ENCODE measurements at places on chromosomes 12 and 14.

DNA sequence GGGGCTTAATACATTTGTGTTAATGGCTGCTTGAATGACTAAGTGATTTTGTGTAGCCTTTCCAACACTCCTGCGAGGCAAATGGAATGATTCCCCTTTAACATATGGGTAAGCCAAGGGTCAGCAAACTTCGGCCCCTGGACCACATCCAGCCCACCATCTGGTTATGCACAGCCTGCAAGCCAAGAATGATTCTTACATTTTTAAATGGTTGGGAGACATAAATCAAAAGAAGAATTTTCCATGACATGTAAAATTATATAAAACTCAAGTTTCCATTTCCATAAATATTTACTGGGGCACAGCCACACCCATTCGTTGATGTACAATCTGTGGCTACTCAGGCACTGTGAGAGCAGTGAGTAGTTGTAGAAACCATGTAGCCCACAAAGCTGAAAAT, 9.0 kb downstream of the SLC8B1 start:
- no peak for DNase-seq

- no peak for DNase-seq
These were observed 700.7 kb downstream of the LRFN5 start for GRCh38 chr14:42307239-42307825.

DNA sequence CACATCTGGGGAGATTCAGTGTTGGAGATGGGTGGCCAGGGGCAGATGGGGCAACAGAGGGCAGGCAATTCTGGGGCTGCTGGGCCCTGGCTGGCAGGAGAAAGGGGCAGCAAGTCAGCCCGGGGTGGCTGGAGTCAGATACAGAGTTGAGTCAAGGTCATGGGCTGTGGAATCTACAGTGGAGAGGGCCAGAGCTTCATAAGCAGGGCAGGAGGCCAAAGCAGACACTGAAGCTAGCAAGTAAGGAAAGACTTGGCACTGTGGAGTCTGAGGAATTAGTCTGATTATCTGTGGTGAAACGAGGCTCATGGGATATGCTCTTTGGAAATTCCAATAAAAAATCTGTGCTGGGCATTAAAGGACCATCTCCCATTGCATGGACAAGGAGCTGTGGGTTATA, 95.5 kb downstream of the TMX1 start:
- no peak for DNase-seq

DNA sequence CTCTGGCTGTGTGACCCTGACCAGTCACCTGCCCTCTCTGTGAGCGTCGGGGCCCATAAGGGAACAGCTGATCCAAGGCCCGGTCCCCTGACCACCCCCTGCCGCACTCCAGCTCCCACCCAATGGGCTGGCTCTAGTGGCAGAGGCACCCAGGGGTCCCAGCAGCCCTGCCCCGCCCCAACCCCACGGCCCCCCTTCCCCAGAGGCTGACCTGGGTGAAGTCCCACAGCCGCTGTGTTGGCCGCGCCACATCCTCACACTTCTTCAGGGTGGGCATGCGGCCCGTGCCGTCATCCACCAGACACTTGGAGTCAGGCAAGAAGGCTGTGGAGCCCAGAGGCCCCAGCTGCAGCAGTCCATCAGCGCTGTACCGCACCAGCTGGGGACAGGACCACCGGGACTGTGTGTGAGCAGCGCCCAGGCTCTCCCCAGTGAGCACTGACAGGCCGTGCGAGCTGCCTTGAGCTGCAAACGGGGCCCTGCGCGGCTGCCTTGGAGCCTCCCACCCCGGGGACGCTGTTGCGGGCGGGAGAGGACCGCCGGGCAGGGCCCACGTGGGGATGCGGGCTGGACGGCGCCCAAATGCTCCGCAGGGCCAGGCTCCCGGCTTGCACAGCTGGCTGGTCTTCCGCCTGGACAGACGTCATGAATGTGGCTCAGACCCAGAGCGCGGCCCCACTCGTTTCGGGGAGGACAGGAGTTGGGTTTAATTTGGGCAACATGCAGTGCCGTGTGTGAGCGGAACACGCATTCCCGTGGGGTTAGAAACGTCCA, 53.5 kb downstream of the NOC4L start:
- no peak for DNase-seq

DNA sequence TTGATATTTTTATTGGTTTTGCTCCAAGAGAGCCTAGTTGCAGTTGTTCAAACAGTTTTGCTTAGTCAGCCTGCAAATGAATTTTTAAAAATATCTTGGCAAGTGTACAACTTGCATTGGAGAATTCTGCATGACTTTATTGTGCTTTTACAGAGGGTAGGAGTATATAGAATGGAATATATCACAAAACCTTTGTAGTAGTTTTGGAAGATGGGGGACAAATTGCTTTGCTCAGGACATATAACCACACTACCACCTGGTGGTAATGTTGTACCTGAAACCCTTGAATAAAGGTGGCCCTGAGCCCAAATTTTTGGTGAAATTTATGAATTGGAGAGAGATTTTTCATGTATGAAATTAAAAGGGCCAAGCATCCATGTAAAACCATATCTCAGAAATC, 645.2 kb downstream of the MED13L start:
- no peak for DNase-seq

DNA sequence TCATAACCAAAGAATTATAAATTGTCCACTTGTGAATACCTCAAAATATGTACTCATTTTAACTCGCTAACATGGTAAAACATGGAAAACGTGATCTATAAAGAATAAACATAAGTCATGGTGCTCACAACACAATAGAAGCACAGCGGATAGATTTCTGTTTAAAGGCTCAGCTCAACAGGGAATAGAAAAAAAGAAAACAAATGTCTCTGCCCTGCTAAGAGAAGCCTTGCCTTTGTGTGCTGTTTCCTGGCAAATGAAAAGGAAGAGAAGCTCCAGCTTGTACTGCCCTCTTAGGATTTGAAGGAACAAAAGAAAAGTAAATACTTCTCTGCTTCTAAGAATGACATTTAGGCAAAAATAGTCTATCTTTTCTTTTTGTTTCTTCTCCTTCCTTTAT, 121.0 kb upstream of the KRR1 start:
- no peak for DNase-seq

DNA sequence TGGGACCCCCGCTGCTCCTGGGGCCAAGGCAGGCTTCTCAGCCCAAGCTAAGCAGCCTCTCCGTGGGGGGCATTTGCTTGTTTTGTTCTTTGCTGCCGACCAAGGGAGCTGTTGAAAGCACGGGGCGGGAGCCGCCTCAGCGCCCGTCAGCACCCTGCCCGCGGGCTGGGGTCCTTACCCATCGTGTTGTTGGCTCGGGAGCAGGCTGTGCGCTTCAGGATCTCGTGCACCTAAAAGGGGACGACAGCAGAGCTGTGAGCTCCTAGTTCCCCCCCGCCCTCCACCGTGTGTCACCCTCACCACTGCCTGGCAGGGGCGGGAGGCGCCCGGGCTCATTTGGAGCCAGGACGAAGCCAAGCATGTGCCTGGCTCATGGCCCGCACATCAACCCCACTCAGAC, 117.5 kb downstream of the ANO2 start:
- no peak for DNase-seq

DNA sequence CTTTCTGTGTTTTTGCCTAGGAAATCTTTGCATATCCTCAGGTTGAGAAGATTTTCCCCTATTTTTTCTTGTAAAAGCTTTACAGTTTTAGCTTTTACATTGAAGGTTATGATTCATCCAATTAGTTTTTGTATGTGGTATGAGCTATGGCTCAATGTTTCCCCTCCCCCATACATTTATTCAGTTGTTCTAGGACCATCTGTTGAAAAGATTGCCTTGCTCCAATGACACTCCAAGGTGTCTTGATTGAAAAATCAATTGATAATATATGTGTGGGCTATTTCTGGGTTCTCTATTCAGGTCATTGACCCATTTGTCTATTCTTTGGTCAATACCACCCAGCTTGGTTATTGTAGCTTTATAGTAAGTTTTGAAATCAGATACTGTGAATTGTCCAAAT, 42.6 kb downstream of the LRTM2 start:
- no peak for DNase-seq

DNA sequence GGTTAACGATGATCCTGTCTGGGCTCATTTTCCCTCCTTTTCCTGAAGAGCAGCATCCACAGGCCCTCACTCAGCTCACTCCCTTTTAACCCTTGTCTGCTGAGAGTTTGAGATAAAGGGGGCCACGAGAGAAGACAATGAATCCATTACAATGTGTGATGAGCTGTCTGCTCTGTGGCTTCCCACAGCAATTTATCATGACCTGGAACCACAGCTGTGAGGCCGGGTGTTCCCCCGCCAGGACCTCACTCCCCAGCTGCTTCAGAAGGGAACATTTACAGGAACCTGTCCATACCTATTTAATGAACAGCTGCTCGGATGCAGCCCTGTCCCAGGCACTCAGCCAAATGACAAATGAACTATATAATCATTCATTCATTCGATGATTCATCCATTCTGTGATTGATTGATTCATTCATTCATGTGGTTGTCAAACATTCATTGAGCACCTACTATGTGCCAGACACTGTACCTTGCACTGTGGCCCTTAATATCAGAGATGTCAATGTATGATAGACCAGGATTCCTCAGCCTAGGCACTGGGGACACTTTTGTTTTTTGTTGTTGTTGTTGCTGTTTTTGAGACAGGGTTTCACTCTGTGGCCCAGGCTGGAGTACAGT, 18.5 kb upstream of the P2RX7 start:
- no peak for DNase-seq

GRCh38 chr14:106807493-106807892, 1281.1 kb downstream of the TMEM121 start:
- no peak for DNase-seq

DNA sequence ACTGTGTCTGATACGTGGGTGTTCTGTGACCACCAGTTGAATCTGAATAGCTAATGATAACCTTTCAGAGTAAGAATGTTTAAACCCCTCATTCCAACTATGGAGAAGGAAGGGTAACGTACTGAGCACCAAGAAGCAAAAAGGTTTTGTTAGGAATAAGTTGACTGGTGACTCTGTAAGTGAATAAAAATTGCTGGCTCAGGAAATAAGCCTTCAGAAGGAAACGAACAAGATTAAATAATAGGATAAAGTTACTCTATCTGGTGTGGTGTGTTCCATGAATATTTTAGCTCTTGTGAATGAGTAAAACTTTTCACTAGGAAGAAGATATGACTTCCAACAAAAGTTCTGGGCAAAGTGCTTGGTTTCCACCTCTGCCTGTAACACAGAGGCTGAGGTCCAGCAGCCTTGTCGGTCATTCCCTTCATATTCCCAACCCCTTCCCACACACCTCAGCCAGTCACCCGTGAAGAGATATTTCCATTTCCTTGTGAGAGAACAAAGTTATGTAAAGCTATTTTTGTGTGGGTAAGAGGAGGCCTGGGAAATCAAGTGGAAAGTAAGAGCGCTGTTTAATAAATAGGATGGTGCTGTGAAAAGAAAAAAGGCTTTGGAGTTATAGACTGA, 47.1 kb downstream of the ARF6 start:
- no peak for DNase-seq

- no peak for DNase-seq
These were observed 11.1 kb downstream of the GPR84 start for GRCh38 chr12:54352891-54353874.

- no peak for DNase-seq
These were observed 771 bp downstream of the OTX2 start for GRCh38 chr14:56809270-56810146.

GRCh38 chr12:66417217-66417616, 114.9 kb downstream of the HELB start:
- no peak for DNase-seq

- DNase-seq, result no peak
These were observed 25.2 kb upstream of the NXPH4 start for GRCh38 chr12:57191410-57191809.

GRCh38 chr14:46290706-46291105, 360.9 kb downstream of the RPL10L start:
- DNase-seq, result no peak

GRCh38 chr12:95443459-95443858, 30.5 kb upstream of the METAP2 start:
- no peak for DNase-seq

DNA sequence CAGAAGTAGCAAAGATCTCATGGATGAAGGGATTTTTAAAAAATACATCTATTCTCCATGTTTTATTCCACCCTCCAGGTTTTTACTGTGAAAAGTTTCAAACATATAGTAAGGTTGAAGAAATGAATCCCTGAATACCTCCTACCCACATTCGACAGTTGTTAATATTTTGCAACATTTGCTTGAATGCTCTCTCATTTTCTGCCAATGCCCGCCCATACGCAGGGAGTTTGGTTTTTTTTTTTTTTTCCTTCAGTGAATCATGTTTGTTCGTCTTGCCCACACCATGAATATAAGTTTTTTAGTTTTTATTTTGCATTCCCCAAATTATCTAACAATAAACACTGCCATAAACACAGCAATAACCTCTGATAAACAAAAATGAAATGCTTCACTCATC, 82.9 kb downstream of the MAP1LC3B2 start:
- no peak for DNase-seq
